ENCODE measurements at places on chromosomes 13 and 19.

DNA sequence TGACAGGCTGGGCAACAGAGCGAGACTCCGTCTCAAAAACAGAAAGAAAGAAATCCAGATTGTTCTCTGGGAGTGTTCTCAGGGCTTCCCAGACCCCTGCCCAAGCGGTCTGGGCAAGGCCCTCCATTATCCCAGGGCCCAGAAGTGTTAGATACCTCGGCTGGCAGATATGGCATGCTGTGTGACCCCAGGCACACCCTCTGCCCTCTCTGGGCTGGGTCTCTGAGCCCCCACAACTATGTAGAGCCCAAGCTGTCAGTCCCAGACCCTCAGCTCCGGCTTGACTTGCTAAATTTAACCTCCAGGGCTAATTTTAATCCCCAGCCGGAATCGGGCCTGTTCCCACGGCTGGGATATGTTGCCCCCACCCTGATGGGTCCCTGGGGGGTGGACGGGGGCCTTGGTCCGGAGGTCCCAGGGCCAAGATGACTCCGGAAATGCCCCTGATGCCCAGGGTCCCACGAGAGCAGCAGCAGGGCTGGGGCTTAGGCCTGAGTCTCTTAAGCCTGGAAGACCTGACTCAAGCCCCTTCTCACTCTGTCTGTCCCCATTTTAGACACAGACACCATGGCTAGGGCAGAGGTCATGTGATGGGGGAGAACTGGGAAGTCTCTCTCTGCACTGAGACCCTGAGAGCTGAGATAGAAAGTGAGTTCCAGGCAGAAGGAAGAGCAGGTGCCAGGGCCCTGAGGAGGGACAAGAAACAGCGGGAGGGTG, 14.5 kb upstream of the TMEM161A start:
- no peak for DNase-seq

DNA sequence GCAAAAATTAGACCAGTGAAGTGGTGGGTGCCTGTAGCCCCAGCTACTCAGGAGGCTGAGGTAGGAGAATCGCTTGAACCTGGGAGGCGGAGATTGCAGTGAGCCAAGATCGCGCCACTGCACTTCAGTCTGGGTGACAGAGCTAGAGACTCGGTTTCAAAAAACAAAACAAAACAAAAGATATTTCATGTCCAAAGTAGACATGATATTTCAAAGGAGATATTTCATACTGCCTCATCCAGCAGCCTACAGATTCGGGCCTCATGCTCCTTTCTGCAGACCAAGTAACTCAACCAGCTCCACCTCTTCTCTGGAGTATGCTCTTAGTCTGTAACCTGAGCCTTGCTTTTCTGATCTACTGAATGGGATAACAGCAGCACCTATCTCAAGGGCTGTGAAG, 15.0 kb downstream of the ZC3H4 start:
- no peak for DNase-seq

GRCh38 chr13:79646880-79647279, 165.9 kb downstream of the NDFIP2 start:
- DNase-seq = no peak

- no peak for DNase-seq
Observed at GRCh38 chr19:43984687-43985000, 656 bp downstream of the ZNF155 start.

DNA sequence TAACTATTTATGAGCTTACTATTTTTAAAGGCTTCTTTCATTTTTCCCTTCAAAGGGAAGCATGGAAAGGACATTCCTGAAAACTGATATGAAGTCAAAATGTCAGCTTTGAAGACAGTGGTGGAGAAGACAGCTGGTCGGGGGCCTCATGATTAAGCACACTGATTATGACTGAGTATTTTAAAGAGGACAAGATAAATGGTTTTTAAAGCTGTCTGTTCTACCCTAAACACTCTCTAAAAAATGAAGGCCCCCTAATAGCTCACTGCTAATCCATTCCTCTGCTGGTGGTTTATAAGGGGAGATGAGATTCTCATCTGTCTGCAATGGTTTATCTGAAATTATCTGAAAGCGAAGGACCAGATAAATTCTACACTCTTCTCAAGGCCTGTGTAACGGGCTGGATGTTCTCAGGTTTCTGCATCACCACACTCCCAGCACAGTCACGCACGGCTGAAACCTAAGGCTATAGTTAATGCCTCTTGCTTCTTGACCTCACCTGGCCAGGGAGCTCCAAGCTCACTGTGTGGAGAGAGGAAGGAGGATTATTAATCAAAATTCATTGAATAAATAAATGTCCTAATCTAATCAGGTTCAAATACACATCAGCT, 86.9 kb upstream of the DOCK9 start:
- DNase-seq = no peak

- DNase-seq = no peak
Observed at GRCh38 chr13:62280590-62280989, 864.9 kb upstream of the PCDH20 start.

DNA sequence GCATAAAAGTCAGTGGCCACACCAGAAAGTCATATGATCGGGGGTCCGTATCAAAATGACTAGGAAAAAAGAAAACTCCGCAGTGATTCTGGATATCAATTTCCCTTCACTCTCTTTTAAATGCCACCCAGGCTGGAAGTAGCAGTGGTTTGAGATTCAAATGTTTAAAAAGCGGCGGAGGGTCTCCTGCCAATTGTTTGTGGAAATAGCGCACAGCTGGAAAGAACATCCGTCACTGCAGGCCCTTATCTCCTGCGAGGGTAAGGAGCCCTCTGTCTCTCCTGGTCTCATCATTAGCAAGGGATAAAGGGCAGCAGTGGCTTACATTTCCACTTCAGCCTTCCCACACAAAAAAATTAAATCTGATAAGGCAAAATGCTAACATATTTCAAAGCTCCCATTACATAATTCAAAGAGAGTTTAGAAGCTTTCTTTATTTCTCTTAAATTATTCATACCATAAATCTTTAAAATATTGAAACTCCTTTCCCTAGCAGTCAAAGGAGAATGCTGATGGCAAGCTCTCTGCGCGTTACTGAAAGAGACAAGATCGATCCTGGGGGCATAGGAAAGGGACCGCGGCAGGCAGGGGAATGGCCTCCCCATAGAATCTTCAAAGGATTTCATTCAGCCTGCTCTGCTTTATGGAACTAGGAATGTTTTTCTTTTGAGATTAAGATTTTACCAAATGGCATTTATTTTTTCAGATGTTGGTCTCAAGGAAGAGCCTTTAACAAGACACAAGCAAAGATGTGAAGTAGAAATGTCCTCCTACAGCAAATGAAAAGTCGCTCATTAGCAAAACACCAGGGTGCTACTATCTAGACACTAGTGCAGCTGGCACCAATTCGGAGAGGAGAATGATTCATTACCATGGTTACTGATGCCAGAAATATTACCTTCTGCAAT, 35.0 kb downstream of the AMER2 start:
- DNase-seq = no peak

GRCh38 chr13:112342841-112343361, 33.3 kb upstream of the SPACA7 start:
- DNase-seq = no peak

GRCh38 chr13:54241719-54242118, 1213.1 kb downstream of the OLFM4 start:
- peak; percentile 98 for DNase-seq

- no peak for DNase-seq
Observed at GRCh38 chr19:18348171-18348570, 7.8 kb downstream of the PGPEP1 start.

DNA sequence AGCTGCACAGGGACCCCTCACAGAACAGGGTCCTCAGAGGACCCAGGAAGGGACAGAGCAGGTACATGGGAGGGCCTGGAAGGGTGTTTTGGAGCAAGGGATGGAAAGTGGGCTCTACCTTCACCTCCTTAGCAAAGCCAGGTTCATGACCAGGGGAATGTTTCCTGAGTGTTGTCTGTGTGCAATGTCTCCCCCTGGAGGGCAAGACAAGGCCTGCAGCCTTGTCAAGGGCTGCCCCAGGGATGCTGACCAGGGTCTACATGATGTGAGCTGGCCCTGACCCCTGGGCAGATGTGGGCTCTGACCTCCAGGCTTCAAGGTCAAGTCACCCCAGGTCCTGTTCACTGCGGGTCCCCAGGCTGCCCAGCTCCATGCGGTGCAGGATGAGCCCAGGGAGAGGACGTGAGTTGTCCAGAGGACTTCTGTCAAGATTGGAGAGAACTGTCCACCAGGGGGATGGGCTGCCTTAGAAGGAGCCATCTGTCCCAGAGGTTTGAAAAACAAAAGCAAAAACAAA, 1.0 kb upstream of the CEACAM1 start:
- DNase-seq = peak; percentile 6

DNA sequence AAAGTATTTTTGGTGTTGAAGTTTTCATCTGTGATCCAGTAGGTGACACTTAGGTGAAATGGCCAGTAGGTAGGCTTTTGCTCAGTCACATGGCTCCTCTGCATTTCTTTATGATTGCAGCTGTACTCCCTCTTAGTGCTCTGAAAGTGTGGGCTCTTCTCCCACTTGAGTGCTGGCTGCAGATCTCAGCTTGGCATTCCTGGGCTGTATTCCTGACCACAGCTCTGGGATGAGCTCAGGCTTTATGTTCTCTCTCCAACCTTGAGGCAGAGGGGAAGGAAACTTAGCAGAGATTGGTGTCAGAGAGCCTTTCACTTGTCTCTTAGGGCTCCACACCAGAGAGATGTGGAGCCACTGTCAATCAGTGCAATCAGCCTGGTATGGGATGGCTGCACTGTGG, 254.3 kb downstream of the NDFIP2 start:
- DNase-seq = no peak

DNA sequence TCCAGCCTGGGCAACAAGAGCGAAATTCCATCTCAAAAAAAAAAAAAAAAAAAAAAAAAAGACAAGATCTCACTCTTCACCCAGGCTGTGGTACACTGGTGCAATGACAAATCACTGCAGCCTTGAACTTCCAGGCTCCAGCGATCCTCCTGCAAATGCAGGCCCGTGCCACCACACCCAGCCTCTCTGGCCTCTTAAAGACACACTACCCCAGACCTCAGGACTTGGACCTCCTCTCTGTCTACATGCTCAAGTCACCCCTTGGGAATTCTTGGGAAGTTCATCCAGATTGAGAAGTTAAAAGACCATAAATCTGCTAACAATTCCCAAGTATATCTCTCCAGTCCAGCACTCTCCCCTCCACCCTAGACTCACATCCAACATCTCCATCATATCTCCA, 10.6 kb upstream of the HIPK4 start:
- no peak for DNase-seq

GRCh38 chr19:42024622-42025111, 30.6 kb upstream of the ATP1A3 start:
- no peak for DNase-seq

DNA sequence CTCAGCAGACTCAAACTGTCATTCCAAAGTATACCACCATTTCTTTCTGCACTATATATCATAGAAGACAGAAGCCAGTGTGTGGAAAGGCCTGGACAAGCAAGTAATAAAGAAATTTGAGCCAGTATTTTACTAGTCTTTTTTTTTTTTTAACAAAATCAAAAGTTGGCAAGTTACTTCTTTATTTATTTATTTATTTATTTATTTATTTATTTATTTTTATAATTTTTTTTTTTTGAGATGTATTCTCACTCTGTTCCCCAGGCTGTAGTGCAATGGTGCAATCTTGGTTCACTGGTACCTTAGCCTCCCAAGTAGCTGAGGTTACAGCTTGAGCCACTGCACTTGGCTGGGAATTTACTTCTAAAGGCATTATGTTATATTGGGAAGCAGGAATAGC, 25.3 kb downstream of the ZNF493 start:
- no peak for DNase-seq

- peak; percentile 74 for DNase-seq
Observed at GRCh38 chr19:41951686-41952172, 7.4 kb downstream of the RABAC1 start.

- no peak for DNase-seq
Observed at GRCh38 chr19:14395710-14396336, 14.6 kb downstream of the ADGRE5 start.

DNA sequence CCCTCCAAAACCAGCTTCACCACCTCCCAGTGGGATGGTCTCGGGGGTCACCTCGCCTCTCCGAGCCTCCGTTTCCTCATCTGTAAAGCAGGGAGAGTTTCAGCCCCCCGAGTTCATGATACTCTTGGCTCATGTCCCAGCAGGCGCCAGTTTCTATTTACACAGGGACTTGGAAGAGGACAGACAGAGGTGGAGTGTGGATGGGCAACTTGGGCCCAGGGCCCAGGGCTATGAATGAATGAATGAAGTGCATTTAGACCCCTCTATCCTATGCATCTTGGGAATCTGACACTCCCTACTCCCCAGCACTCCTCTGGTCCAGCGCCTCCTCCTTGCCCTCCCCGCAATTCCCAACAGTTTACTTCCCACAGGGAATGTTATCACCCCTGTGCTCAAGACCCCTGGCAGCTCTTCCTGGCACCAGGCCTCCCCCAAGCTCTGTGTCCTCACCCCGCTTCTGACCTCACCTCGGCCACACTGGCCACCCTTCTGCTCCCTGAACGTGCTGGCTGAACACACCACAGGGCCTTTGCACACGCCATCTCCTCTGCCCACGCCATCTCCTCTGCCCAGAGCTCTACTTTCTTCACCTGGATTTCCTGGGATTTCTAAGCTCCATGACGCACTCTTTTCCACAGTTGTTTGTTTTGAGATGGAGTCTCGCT, 4.9 kb upstream of the C2CD4C start:
- peak; percentile 23 for DNase-seq

- no peak for DNase-seq
Observed at GRCh38 chr13:109818886-109819285, 32.5 kb upstream of the IRS2 start.

DNA sequence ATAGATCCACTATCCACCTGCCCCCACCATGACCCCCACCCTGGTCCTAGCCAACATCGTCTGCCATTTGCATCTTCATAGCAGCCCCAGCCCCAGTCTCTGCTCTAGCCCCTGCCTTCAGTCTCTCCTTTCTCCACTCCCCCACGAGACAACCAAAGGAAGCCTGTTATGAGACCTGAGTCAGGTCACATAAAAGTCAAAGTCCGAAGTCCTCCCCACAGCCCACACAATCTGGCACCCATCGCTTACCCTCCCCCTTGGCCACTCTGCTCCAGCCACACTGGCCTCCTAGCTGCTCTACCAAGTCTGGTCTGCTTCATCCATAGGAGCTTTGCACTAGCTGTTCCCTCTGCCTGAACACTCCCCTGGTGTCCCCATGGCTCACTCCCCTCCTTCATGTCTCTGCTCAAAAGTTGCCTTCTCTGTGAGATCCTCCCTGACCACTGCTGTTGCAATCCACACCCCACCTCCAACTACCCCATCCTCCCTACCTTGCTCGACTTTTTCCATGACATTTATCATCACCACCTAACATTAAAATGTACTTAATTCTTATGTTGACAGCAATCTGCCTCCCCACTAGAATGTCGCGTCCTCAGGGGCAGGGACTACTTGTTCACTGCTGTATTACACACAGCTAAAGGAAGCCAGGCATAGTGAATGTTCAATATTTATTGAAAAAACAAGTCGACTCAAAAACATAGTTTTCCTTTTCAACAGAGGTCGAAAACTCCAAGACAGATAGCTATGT, 1.2 kb upstream of the PLEKHG2 start:
- DNase-seq = no peak

DNA sequence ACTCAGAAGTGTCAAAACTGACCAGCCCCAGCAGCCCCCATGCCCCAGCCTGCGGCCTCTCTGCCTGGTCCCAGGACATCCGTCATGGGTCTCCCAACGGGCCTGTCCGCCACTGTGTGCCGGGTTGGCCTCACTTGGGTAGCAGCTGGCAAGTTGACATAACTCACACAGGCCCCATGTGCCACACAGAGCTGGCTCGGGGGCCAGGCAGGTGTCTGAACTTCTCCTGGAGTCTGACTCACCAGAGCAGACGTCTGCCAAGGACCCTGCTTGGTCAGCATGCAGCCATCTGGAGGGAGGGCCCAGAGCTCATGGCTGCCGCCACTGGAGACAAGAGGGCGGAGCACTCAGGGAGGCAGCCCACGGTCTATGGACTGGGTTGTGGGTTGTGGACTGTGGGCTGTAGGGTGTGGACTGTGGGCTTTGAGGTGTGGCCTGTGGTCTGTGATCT, 32.0 kb upstream of the TMEM255B start:
- no peak for DNase-seq

Measured in NCI-H345 (cell line).